ENCODE measurements at places on chromosomes 7 and 10. TPM values are rescaled to one million over a fixed set of nuclear protein-coding genes. Genes with fewer than 3 reads are reported as not detected.

DNA sequence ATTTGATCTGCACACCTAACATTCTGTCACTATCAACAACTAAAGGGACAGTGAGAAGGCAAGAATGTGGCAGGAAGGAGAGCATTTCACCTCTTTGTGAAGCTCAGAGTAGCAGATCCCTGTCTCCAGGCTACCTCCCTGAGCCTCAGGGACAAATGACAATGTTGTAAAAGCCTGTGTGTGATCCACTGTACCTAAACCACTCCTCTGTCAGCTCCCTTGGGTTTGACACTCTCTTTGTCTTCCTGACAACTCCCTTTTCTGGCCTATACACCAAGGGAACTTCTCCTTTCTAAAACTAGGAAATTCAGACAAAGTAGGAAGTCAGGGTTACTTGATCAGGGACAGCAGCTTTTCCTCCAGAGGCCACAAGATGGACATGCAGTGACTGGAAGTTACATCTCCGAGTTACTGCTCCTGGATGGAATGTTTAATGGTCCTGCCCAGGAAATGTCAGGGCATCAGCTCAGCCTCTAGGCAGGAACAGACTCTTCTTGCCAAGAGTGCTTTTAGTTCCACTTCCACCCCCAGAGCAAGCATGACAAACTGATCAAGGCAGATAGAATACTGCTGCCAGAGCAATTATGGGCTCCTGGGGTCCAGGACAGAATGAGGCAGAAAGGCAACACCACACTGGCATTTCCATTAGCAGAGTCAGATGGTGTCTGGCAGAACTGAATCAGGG is 1014.5 kb upstream of the LRRTM3 start:
- no peak for DNase-seq

DNA sequence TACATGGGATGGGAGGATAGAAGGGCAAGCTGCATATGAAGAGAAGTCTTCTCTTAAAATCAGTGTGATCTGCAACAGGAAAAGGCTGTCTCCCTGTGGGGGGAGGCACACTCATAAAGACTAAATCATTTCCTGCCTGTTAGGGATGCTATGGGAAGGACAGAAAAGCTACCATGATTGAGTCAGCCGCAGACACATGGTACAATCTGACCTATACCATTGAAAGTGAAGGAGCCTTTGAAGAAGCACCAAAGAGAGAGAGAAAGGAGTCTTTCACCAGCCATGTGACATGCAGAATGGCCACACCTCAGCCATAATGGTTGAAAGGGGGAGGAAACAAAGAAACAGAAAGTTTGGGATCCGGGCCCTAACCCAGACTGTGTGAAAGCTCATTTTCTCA is 29.1 kb downstream of the NUDCD3 start:
- DNase-seq: peak; percentile 42

BUB3 gene
- total RNA-seq: 223 TPM

GRCh38 chr7:53315981-53316380 is 280.5 kb downstream of the POM121L12 start:
- peak; percentile 86 for DNase-seq

GSTO2 gene
- total RNA-seq: not detected

DNA sequence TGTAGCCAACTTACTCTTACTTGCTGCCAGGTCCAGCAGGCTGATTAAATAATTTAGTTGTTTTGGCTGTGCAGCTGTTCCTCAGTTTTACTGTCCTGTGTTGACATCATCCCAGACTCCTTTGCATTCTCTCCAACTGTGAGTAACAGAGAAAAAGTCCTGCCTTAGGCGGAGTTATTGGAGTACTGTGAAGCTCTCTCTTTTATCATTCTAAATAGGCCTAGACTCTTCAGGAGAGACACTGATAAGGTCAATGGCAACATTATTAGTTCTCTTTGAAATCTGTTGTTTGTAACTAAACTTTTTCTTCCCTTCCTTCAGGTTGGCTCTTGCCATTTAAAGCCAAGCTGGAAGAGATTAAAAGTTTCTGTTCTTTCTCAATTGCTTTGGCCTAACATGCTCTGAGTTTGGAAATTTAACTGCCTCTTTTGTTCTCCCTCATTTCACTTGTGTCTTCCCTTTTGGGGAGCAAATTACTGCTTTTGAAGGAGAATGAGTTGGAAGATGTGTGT is 215.7 kb upstream of the CSTF2T start:
- no peak for DNase-seq

- no peak for DNase-seq
These were observed 143.6 kb downstream of the LRRC4 start for GRCh38 chr7:127887631-127888030.

DNA sequence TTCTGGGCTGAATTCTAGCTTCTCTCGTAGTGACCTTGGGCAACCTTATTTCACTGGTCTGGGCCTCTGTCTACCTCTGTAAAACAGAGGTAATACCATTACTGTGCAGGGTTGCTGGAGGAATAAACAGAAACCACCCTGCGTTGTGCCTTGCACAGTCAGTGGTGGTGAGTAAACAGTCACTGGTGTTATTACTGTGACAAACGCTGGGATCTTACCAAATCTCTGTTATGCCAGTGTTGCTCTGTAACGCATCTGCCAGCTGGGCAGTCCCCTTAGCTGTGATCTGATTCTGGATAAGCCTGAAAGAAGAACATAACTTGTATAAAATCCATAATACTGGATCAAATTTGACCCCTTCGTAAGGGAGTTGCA is 49.4 kb downstream of the NOD1 start:
- no peak for DNase-seq

MRLN gene
- not detected for total RNA-seq

FFAR4 gene
- not detected for total RNA-seq

GRCh38 chr10:105956550-105956949 is 1208.0 kb downstream of the SORCS1 start:
- no peak for DNase-seq

DNA sequence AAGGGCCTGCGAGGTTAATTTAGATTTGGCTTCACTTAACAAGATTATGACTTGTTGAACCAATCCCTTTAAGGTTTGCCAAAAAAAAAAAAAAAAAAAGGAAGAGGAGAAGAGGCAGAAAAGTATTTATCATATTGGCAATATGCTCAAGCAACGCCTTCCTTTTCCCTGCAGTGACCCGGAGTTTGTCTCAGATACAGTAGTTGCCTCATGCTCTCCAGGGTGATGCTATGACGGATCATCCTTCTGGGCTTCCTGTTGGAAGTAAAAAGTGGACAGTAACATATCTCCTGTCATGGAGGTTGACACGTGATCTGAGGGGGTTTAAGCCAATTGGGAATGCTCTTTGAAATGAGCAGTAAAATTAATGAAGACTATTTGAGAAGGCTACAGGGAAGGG is 117.3 kb downstream of the BMPER start:
- DNase-seq: no peak

DKK1 gene
- 31.2 TPM for total RNA-seq

Measured in H4 (cell line).